ENCODE measurements at places on chromosomes 16 and 17. TPM values are rescaled to one million over a fixed set of nuclear protein-coding genes. Genes with fewer than 3 reads are reported as not detected.

The P3H4 gene
- total RNA-seq, result 1.5 TPM

The EXOC7 gene
- 77.0 TPM for total RNA-seq

The CACNG5 gene
- total RNA-seq, result not detected

- no peak for DNase-seq
These were observed 92.3 kb downstream of the PITPNC1 start for GRCh38 chr17:67469208-67469980.

- no peak for DNase-seq
These were observed 29.2 kb upstream of the NKD1 start for GRCh38 chr16:50519001-50519400.

- no peak for DNase-seq
These were observed 1.3 kb upstream of the CPSF4L start for GRCh38 chr17:73262676-73263642.

- no peak for DNase-seq
These were observed 1.6 kb upstream of the WFIKKN2 start for GRCh38 chr17:50833510-50834428.

DNA sequence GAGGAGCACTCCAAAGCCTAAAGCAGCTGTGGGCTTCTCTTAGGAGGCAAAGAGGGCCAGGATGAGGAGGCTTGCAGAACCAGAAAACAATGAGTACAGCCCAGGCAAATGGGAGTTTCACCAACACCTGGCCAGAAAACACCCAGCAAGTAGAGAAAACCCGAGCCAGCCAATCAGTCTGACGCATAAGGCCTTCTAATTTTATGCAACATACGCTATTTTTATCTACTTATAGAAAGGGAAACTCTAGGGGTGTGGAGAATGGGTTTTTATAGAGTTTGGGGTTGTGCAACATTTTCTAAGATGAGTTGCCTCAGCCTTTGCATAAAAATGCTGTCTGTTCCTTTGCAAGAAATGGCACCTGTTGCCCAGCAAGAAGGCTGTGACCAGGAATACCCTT is 529.0 kb upstream of the CDH5 start:
- no peak for DNase-seq

GRCh38 chr16:60815033-60815432 is 1221.2 kb downstream of the CDH8 start:
- no peak for DNase-seq

DNA sequence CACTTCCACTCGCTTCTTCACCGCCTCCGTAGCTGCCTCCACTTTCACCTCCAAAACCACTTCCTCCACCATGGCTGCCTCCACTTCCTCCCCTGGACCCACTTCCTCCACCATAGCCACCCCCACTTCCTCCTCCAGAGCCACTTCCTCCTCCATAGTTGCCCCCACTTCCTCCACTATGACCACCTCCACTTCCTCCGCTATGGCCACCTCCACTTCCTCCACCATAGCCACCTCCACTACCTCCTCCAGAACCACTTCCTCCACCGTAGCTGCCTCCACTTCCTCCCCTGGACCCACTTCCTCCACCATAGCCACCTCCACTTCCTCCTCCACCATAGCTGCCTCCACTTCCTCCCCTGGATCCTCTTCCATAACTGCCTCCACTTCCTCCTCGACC is 4.5 kb downstream of the KRT9 start:
- no peak for DNase-seq

DNA sequence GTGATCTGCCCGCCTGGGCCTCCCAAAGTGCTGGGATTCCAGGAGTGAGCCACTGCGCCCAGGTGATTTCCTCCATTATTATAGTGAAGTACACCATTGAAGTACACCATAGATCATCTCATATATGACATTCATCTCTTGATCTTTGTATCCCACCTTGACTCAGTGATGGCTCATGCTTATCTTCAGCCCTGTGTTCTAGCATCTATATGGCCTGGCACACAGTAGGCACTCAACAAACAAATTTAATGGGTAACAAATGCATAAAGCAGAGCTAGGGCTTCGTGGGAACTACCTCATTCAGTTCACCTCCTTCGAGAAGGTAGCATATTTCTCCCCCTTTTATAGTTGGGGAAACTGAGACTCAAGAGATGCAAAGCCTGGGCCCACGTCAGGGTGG is 952 bp downstream of the ENKD1 start:
- no peak for DNase-seq

GRCh38 chr17:39612291-39612894 is 4.7 kb upstream of the NEUROD2 start:
- DNase-seq, result no peak

DNA sequence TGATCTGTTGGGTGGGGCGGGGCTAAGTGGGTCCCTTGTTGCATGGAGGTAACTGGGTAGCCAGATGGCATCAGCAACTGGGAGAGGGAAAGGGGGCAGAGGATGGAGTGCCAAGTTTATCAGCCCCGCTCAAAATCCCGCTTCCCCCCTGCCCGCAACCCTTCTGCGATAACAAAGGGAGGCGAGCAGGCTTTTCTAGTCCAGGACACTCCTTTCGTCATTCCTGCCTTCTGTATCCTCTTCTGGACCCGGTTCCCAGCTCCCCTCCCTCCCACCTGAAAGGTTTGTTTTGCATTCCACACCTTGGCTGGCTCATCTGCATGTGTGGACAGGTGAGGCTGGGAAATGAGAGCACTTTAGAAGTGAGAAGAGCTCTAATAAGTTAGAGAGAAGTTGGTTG is 53.3 kb downstream of the HLF start:
- DNase-seq, result no peak
